ENCODE measurements at places on chromosomes 1 and 21.

DNA sequence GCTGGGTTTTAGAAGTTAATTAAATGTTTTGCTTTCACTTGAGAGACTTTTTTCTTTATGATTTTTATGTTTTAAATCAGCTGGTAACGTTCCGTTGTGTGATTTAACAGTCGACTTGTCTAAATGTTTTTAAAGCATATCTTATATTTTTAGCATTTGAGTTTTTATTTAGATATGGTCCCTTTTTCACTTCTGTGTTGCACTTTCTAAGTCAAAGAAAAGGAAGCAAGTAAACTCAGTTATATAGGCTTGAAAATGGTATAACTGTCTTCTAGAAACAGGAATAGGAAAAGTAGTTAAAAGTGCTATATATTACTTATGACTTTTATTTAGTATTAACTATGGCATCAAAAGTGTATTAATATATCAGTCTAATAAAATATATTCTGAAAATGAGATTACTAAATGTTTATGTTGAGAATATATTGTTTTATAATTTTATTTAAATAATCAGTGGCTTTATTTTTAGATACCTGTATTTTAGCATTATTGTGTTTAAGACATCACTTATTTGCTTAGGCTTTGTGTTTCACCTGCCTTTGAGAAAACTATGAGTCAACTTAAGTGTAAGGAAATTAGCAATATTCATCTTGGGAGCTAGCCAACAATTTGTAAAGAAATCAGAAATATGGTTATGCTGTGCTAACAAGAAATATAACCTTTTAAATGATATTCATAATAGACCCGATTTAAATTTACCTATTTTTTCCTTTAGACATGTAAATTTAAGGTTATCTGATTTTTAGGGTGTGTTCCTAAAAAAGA lies 60.5 kb downstream of the RABGAP1L start:
- no peak for DNase-seq

GRCh38 chr1:116164604-116165368 lies 53.6 kb downstream of the MAB21L3 start:
- DNase-seq: no peak

DNA sequence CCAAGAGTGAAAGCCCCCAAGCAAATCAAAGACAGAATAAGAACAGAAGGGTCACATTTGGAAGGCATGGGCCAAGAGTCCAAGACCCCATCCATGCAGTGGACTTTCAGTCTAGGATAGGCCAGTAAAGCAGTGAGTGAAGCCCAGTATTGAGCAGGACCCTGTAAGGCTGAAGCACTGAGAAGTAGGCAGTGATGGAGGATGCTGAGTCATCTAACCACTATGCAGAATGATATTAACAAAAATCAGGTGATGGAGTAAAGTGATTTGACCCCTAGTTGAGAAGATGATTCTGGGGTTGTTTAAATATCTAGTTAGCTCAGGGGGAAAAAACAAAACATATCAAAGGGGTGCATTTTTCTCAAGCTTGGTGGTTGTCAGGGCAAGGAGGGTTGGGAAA lies 308.7 kb upstream of the PLXNA2 start:
- DNase-seq: no peak

GRCh38 chr1:230401763-230402294 lies 24.3 kb downstream of the PGBD5 start:
- DNase-seq: no peak

DNA sequence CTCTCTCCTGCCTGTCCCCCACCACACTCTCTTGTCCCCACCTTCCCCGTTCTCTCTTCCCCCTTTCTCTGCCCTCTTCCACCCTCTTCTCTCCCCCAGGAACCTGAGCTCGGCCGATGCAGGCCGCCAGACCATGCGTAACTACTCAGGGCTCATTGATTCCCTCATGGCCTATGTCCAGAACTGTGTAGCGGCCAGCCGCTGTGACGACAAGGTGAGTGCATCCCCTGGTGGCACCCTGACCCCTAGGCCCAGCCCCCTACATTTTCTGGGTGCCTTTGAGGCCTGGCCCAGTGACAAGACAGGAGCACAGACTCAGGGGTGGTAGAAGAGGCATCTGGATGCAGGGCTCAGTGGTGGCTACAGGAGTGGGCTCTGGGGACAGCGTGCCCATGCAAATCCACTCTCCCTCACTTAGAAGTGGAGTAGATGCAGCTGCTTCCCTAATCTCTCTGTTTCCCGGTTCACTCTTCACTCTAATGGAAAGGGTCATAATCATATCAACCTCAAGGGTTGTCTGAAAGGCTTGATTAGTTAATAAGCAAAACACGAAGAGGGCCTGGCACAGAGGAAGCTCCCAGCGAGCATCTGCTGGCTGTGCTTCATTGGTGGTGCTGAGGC lies 37.0 kb downstream of the PKP1 start:
- no peak for DNase-seq

GRCh38 chr1:89659322-89660081 lies 26.6 kb downstream of the LRRC8C start:
- no peak for DNase-seq

- no peak for DNase-seq
Measured at GRCh38 chr1:25023826-25024225, 93.8 kb upstream of the RUNX3 start.

DNA sequence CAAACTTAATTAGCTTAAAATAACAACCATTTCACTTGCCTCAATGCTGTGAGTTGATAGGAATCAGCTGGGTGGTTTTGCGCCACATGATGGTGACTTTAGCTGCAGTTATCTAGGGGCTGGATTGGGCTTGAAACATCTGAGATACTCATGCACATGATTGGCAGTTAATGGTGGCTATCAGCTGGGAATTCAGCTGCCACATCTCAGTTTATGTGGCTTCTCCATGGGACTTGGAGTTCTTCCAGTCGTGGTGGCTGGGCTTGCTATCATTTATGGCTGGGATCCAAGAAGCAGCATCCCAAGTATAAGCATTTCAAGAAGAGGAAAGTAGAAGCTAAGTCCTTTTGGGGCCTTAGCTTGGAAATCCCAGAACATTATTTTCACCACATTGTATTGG lies 36.4 kb downstream of the PDC start:
- DNase-seq: no peak

GRCh38 chr21:38267136-38267755 lies 10.5 kb downstream of the KCNJ15 start:
- no peak for DNase-seq

GRCh38 chr1:36168514-36168913 lies 12.6 kb downstream of the MAP7D1 start:
- no peak for DNase-seq

GRCh38 chr1:206507284-206508129 lies at the start of gene RASSF5:
TSS of gene RASSF5 (plus strand) at chr1:206507531. CDS start at chr1:206507603, 72 bp downstream.
- peak; percentile 76 for DNase-seq

GRCh38 chr1:206761159-206761768 lies 9.3 kb upstream of the IL19 start:
- no peak for DNase-seq

DNA sequence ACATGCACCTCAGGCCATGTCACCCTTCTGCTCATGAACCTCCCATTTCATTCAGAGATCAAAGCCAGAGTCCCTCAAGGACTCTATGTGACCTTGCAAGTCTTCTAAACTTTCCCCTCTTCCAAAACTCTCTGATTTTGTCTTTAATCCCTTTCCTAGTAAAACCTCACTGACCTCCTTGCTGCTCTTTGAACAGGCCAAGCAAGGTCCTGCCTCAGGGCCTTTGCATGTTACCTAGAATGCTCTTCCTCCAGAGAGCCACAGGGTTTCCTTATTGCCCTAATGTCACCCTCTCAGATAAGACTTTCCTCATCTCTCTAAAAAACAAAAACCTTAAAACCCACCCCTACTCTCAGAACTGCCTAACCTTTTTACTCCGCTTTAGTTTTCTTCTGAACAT lies 26.6 kb downstream of the IL23R start:
- DNase-seq: no peak

DNA sequence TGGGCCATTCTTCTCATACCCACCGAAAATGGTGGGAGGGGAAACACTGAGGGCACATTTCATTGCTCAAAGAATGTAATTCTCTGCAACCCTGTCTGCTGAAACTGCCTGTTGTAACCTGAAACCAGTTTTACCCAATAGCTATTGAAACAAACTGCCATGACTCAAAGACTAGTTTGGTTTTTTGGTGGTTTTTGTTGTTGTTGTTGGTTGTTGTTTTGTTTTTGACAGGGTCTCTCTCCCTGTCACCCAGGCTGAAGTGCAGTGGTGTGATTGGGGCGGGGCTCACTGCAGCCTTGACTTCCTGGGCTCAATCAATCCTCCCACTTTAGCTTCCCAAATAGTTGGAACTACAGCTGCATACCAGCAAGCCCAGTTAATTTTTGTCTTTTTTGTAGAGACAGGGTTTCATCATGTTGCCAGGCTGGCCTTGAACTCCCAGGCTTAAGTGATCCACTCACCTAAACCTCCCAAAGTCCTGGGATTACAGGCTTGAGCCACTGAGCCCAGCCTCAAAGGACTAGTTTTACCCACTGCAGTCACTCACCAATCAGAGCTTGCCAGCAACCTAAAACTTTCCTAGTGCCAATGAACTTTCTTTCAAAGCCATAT lies 2.1 kb upstream of the IPP start:
- DNase-seq: no peak

- DNase-seq: no peak
Measured at GRCh38 chr1:225533238-225533637, 105.4 kb upstream of the LBR start.

- DNase-seq: no peak
Measured at GRCh38 chr1:156167536-156167935, 14.2 kb downstream of the SEMA4A start.

GRCh38 chr1:93029317-93029716 lies 49.8 kb upstream of the MTF2 start:
- no peak for DNase-seq

- DNase-seq: no peak
Measured at GRCh38 chr21:37601915-37602314, 235.3 kb downstream of the DYRK1A start.

GRCh38 chr1:232921381-232921780 lies 29.0 kb upstream of the NTPCR start:
- DNase-seq: no peak

DNA sequence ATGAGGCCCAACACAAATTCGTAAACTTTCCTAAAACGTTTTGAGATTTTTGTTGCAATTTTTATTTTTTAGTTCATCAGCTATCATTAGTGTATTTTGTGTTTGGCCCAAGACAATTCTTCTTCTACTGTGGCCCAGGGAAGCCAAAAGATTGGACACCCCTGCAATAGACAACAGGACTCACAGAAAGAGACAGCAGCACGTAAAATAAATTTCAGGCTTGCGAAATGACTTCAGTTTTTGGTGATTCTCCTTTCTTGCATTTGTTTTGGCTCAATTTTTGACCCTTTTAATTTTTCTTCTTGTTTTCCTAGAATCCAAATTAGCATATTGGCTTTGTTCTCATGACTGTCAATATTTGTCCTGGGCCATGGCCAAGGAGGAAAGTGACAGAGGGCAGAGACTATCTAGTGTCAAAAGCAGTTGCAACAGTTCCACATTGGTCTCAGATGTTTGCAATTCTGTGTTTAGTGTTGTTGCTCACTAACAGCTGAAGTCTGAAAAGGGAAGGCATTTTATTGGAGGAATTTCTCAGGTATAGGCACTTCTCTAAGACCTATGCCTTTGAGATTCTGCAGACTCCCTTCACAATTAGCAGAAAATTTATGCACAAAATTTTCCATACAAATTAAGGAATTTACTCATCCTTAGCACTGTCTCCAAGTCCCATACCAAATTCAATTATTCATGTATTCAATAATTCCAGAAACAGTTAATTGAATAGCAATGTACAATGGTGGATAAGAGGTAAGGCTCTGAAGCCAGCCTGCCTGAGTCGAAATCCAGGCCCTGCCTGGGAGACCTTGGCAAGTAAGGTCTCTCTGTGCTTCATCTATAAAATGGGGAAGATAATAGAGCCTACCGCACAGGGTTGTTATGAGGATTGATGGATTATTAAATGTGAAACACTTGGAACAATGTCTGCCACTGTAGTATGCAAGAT lies 160.9 kb upstream of the IVNS1ABP start:
- DNase-seq: no peak

DNA sequence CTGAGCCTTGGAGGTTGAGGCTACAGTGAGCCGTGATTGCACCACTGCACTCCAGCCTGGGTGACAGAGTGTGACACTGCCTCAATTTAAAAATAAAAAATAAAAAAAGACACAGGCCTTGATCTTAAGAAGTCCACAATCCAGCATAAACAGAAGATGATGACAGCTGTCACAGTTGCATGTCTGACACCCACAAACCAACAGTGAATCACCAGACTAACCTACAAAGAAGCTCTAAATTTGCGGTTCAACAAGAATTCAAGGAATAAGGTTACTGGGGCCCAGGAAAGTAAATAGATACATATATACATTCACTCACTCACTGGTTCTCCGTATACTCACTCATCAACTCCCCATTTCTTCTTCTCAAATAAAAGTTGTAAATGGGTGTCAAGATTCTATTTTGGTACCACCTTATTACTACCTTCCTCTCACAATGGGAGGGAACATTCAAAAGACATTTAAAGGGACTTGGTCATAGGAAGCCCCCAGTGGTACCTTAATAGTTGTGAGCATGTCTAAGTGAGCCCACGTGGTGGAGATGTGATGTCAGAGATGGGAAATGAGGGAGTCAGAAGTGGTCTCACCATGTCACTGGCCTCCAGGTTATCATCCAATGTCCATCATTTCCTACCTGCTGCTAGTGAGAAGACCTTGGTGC lies 66.9 kb upstream of the PRDX6 start:
- DNase-seq: no peak

DNA sequence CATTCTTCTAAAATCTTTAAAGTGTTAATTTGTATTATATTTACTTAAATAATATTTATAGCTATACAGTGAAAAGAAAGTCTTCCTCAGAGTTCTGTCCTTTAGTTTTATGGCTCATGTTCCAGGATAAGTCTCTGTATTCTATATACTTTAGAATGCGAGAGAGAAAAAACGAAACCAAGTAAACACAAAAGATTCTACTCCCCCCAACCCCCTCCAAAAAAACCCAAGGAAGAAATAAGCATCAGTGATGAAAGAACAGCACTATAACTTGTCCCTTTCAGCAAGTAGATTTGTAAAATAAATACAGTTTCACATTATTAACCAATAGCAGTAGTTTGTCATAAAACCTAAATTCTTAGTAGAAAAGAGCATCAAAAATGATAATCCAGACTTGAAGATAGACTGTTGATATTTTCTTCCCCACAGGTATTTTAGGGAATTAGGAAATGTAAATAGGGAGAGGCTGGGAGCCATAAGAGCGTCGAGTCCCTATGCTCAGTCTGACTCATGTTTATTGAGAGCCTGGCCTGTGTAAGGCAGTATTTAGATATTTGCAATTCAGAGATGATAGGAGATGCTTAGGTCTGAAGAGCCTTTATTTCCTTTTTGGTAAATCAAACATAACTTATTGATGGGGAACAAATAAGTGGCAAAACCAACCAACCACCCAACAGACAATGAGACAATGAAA lies 35.5 kb downstream of the CDC14A start:
- no peak for DNase-seq

GRCh38 chr1:199336745-199337640 lies 690.5 kb upstream of the NR5A2 start:
- DNase-seq: no peak

- no peak for DNase-seq
Measured at GRCh38 chr1:158681606-158682005, 4.9 kb downstream of the SPTA1 start.
